CD4-positive, alpha-beta T cell treated with Interleukin-4 for 1 hour (primary cell): ENCODE measurements at places on chromosomes 6 and 20.

- DNase-seq, result no peak
Measured at GRCh38 chr6:12196326-12196936, 93.7 kb upstream of the EDN1 start.

- no peak for DNase-seq
Measured at GRCh38 chr20:60345106-60345505, 386.9 kb downstream of the CDH26 start.

DNA sequence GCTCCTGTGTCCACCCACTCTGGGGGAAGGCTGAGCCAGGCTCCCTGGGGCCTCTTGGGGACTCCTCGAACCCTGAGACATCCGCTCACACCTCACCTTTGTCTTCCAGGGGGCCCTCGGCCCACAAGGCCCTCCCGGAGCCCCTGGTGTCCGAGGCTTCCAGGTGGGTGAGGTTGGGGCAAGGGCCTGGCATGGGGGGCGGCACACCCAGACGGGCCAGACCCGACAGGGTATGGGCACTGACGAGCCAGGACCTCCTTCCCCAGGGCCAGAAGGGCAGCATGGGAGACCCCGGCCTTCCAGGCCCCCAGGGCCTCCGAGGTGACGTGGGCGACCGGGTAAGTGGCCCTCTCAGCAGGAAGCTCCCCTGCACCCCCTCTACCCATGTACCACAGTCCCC lies 13.4 kb downstream of the COL9A3 start:
- DNase-seq, result no peak

GRCh38 chr6:106227612-106228507 lies 97.7 kb downstream of the ATG5 start:
- no peak for DNase-seq

- DNase-seq, result no peak
Measured at GRCh38 chr6:96704713-96705112, 132.6 kb downstream of the GPR63 start.

DNA sequence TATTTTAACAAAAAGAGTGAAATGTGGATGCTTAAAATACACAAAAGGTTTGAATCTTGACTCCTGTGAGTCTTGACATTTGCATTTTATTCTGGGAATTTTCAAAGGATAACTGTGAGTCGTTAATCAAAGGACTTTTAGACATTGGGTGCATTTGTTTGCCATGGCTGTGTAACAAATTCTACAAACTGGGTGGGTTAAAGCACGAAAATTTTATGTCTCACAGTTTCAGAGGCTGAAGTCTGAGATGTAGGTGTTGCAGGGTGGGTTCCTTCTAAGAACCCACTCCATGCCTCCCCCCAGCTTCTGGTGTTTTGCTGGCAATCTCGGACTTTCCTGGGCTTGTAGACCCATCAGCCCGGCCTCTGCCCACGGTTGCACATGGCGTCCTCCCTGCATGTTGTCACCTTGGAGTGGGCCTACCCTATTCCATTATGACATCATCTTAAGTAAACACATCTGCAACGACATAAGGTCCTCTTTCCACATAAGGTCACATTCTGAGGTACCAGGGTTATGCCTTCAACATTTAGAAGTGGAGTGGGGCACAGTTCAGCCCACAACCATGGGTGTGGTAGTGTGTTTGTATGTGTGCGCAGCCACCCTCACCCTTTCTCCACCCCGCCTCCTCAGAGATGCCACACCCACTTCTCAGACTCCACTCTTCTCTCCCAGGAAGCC lies 113.1 kb downstream of the FOXA2 start:
- DNase-seq, result no peak

GRCh38 chr20:56776345-56776744 lies 147.2 kb downstream of the TFAP2C start:
- DNase-seq, result no peak

- DNase-seq, result no peak
Measured at GRCh38 chr6:154572556-154572955, 62.1 kb upstream of the CNKSR3 start.

- no peak for DNase-seq
Measured at GRCh38 chr6:159935065-159935464, 33.8 kb upstream of the IGF2R start.
